ENCODE measurements at places on chromosomes 1 and 21. TPM values are rescaled to one million over a fixed set of nuclear protein-coding genes. Genes with fewer than 3 reads are reported as not detected.

The RIPK4 gene
- 22.3 TPM for total RNA-seq

The ANKRD35 gene
- total RNA-seq: 0.29 TPM

The SLC44A3 gene
- 0.83 TPM for total RNA-seq

The TAL1 gene
- not detected for total RNA-seq

GRCh38 chr1:204348242-204348641 is 11.5 kb downstream of the PLEKHA6 start:
- no peaks in the 10 kb centered on the region for H3K36me3 ChIP-seq
- no peak overlapping the region for H3K4me3 ChIP-seq
- H3K27ac ChIP-seq: no peak overlapping the region

DNA sequence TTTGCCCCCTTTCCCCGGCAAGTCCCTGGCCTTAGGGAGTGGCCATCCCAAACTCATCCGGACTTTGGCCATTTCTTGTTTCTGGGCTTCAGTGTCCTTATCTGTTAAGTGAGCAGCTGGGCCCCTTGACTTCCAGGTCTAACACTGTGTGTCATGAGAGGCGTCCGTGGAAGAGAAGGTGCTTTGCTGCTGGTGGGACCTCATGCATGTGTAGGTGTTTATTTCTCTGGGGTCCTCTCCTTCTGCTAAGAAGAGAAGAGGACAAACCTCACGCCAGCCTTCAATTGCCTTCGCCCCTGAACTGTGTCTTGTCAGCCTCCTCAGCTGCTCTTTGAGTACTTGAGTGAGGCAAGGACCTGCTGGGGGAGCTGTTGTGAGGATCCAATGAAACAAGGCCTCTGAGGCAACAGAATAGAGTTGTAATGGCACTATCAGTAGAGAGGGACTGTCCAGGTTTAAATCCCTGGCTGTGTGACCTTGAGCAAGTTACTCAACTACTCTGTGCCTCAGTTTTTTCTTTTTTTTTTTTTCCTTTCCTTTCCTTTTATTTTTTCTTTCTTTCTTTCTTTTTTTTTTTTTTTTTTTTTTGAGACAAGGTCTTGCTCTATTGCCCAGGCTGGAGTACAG is 72.5 kb downstream of the RUNX3 start:
- no peaks in the 10 kb centered on the region for H3K36me3 ChIP-seq
- no peak overlapping the region for H3K27ac ChIP-seq
- no peak for DNase-seq
- no peak overlapping the region for H3K4me3 ChIP-seq
- H3K27me3 ChIP-seq: no peaks in the 10 kb centered on the region

- H3K4me3 ChIP-seq: no peak overlapping the region
- H3K36me3 ChIP-seq: peaks cover 17% of the 10 kb centered on the region
- no peak for DNase-seq
- no peaks in the 10 kb centered on the region for H3K4me1 ChIP-seq
- no peak overlapping the region for H3K27ac ChIP-seq
These were observed 7.2 kb downstream of the ADPRS start for GRCh38 chr1:36095760-36096405.
